Activated T-cell treated with anti-CD3 and anti-CD28 coated beads, Interleukin-2, amount 50 U/mL, for 4 hours (primary cell): ENCODE measurements at places on chromosomes 16 and 17. TPM values are rescaled to one million over a fixed set of nuclear protein-coding genes. Genes with fewer than 3 reads are reported as not detected.

The DNAH17 gene
- total RNA-seq: 0.05 TPM

The ARHGDIG gene
- not detected for total RNA-seq

GRCh38 chr16:54055864-54056263 is 230.7 kb downstream of the IRX3 start:
- no peak for DNase-seq

- no peak for DNase-seq
Observed at GRCh38 chr16:66206363-66206762, 160.1 kb upstream of the CDH5 start.

DNA sequence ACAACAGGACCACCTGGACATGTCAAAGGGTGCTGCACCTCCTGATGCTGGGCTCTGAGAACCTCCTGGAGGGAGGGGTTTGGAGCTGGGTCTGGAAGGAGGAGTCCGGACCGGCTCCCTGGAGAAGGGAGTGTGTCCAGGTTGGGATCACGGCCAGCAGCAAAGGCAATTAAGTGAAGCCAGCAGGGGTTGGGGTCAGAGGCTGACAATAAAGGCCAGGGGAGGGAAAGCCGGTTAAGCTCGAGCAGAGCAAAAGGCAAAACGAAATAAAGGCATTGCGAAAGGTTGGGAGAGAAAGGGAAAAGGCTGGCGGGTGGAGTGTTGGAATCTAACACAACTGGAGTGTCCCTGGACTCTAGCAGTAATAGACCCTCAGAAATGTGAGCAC is 992 bp upstream of the CACNG4 start:
- no peak for DNase-seq

GRCh38 chr16:15879255-15879811 is 9.1 kb downstream of the CEP20 start:
- no peak for DNase-seq

- DNase-seq: no peak
Observed at GRCh38 chr17:39950871-39951348, 11.9 kb upstream of the GSDMA start.

- no peak for DNase-seq
Observed at GRCh38 chr16:80079072-80079471, 461.7 kb upstream of the DYNLRB2 start.

GRCh38 chr17:27244011-27244410 is 49.9 kb upstream of the WSB1 start:
- DNase-seq: no peak

DNA sequence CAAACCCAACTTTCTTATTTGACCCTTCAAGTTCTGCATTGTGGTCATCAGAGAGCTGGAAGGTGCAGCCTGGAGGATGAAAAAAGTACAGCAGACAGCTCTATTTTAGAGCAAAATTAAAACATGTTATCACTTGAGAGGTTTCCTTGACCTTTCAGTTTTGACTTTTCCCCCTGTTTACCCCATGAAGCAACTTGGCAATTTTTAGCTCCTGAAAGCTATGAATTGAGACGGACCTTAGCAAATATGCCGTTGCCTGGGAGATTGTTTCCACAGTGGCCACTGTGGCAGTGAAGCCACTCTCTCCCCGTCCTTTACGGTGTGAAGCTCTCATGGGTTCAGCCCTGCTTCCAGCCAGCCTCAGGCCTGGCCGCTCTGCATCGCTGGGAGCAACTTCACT is 398.6 kb downstream of the CPPED1 start:
- no peak for DNase-seq

DNA sequence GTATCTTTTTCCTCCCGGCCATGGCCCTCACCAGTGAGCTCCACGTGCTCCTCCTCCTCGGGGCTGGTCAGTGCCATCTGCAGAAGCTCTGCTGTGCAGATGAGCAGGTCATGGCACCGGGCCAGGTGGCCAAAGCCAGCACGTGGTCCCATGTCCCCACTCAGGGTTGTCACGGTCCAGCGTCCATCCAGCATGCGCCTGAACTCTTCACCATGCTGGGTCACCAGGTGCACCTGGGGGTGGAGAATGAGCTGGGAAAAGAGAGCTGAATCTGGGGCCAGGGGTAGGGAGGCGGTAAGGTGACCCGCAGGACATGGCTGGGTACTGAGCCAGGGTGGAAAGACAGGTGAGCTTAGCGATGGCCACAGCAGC is 1.3 kb downstream of the DHX58 start:
- DNase-seq: no peak

DNA sequence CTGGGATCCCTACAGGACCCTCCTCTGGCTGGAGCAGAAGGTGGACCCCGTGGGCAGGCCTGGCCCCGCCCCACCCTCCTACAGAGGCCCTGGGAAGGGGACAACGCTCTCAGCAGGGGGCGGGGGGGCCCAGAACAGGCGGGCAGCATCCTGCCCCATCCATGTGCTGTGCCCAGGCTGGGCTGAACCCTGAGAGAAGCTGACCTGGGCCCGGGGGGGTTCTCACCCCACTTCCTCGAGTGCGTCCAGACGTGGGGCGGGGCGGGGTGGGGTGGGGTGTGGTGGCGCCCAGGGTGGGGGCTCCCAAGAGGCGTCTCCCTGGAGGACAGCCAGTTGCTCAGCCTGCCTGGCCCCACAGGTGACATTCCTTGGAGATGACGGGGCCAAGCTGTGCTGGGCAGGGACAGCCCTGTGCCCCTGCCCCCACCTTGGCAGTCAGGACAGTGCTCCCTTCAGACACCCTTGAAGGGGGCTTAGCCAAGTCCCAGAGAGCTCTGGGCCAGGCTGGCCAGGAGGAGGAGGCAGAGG is 390 bp upstream of the UNC13D start:
- DNase-seq: no peak
